ENCODE measurements at places on chromosomes 13 and 19. TPM values are rescaled to one million over a fixed set of nuclear protein-coding genes. Genes with fewer than 3 reads are reported as not detected.

The CEACAM21 gene
- 1.3 TPM for total RNA-seq

The ICAM4 gene
- not detected for total RNA-seq

The DNAAF3 gene
- 0.94 TPM for total RNA-seq

The RFXAP gene
- 20.3 TPM for total RNA-seq

The NCAN gene
- 257 TPM for total RNA-seq

The KIR3DL1 gene
- total RNA-seq, result not detected

The ATP4A gene
- total RNA-seq, result not detected

The PTH2 gene
- total RNA-seq, result not detected

The SYT3 gene
- total RNA-seq, result 24.7 TPM

The MYO16 gene
- total RNA-seq, result 156 TPM

The PDX1 gene
- not detected for total RNA-seq

The APOC1 gene
- total RNA-seq, result 0.94 TPM

The MIA gene
- total RNA-seq, result not detected

The FBN3 gene
- 75.1 TPM for total RNA-seq

The REEP6 gene
- 2.2 TPM for total RNA-seq

The RNF113B gene
- not detected for total RNA-seq

The GTF2F2 gene
- total RNA-seq, result 25.7 TPM

The SLC25A23 gene
- total RNA-seq, result 23.8 TPM

The OR10H1 gene
- not detected for total RNA-seq

The SMIM17 gene
- 11.9 TPM for total RNA-seq

The SOX21 gene
- total RNA-seq, result 4.1 TPM

The LILRA6 gene
- total RNA-seq, result not detected

The RFC3 gene
- 30.0 TPM for total RNA-seq

The PCDH20 gene
- total RNA-seq, result 5.3 TPM

The ZNF497 gene
- total RNA-seq, result 8.1 TPM

The SLC25A41 gene
- total RNA-seq, result 0.63 TPM

The SIGLEC5 gene
- total RNA-seq, result not detected

The KIR2DL4 gene
- not detected for total RNA-seq

The CLEC17A gene
- not detected for total RNA-seq

The SIGLEC8 gene
- total RNA-seq, result 0.63 TPM

The HCN2 gene
- total RNA-seq, result 9.1 TPM

The CD177 gene
- 0.31 TPM for total RNA-seq

The FKRP gene
- total RNA-seq, result 18.8 TPM

The ZNF229 gene
- 16.6 TPM for total RNA-seq

The ACER1 gene
- total RNA-seq, result not detected

The SLC7A9 gene
- 4.4 TPM for total RNA-seq

The CPT1C gene
- total RNA-seq, result 58.5 TPM

The RASAL3 gene
- total RNA-seq, result 0.31 TPM

The NANOS3 gene
- total RNA-seq, result 3.8 TPM

The RFPL4AL1 gene
- total RNA-seq, result not detected

The FRY gene
- 122 TPM for total RNA-seq

The RDH8 gene
- total RNA-seq, result not detected

The KCNN1 gene
- 37.6 TPM for total RNA-seq

The KL gene
- total RNA-seq, result 1.9 TPM

The RAB20 gene
- total RNA-seq, result 2.2 TPM

The DCT gene
- total RNA-seq, result 0.63 TPM

The NRTN gene
- total RNA-seq, result not detected

The C19orf67 gene
- not detected for total RNA-seq

The CNMD gene
- 1.6 TPM for total RNA-seq

The FLT3 gene
- 1.3 TPM for total RNA-seq

The NBEA gene
- total RNA-seq, result 350 TPM

The HSD17B14 gene
- 1.3 TPM for total RNA-seq
